Stimulated activated CD4-positive, alpha-beta T cell treated with anti-CD3 and anti-CD28 coated beads, Interleukin-1b, Interleukin-23, amount 100 ng/mL, for 1 hour (primary cell): ENCODE measurements at places on chromosomes 16 and 17.

DNA sequence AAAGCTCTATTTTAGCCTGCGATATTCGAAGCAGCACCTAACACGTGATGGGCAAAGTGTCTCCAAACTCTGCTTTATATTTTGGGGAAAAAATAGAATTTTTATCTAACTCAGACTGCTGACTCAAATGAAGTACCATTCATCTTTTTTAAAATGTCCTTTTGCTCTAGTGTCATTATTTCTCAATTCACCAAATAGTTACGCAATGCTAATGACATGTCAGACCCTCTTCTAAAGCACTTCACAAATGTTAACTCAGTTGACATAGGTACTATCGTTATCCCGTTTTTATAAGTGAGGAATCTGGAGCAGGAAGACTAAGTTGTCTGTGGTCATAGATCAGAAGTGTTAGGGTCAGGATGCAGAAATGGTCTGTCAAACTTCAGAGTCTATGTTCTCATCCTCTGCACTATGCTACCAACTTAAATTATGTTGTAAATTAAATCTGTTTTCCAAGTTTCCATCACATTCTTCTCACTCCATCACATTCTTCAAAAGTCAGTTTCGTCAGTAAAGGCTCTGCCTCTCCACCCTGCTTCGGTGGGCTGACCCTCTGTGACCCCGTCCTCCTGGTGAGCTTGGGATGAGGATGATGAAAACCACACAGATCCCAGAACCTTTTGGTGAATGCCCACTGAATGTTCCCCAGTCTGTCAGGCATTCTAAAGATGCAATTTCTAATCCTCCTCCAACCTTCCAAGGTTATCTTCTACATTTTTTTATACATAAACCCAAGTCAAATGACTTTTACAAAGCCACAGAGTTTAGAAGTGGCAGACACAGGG lies 102.8 kb downstream of the ADAMTS18 start:
- DNase-seq: no peak

GRCh38 chr16:52837251-52837650 lies 215.4 kb downstream of the CHD9NB start:
- DNase-seq: no peak

GRCh38 chr16:86492961-86493629 lies 17.2 kb upstream of the FOXF1 start:
- no peak for DNase-seq

GRCh38 chr16:50610331-50611262 lies 62.4 kb downstream of the NKD1 start:
- no peak for DNase-seq

DNA sequence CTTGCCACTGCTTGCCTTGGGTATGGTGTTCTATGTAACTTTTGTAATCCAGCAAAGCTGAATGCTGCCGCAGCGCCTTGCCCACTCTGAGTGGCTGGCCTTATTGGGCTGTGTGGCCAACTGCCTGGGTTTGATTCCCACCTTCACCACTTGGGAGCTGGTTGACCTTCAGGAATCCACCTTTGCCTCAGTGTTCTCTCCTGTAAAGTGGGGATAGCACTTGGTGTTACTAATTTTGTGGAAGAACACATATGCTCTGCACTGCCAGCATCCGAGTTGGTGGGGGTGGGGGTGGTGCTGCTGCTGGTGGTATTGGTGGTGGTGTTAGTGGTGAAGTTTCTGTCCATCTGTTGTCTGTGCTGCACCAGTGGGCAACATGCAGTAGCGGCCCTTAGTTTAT lies 32.8 kb downstream of the AKAP1 start:
- DNase-seq: no peak

DNA sequence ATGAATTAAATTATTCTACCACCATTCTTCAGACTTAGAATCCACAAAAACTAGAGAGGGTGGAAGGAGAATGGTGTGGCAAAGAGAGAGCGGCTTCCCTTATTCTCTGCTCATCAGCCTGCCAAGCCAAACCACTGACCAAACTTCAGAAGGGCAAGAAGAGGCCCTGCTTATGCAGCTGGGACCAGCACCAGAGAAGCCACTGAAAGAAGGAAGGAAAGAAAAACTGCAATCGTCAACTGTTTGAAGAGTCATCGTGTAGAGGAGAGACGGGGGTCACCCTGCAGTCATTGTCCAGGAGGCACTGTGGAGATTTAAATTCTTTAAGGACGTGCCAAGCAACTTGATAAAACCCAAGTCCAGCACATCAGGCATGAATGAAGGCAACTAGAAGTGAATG lies 15.6 kb downstream of the PMP22 start:
- DNase-seq: no peak

GRCh38 chr17:7782240-7782639 lies 51.8 kb upstream of the KDM6B start:
- no peak for DNase-seq

DNA sequence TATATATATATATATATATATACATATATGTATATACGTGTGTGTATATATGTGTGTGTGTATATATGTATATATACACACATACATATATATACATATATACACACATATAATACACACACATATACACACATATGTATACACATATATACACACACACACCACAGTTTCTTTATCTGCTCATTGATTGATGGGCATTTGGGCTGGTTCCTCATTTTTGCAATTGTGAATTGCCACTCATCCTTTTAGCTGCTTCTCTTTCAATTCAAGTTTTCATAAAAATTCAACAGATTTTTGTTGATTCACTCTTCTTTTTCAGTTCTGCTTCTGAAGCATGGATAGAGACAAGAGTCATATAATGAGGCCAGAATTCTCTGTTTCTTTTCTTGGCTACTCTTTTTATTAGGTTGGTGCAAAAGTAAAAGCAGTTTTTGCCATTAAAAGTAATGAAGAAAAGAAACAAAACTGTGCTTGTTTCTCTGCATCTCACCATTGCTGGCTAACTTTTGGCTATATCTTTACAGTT lies 44.5 kb downstream of the SLFN5 start:
- no peak for DNase-seq

DNA sequence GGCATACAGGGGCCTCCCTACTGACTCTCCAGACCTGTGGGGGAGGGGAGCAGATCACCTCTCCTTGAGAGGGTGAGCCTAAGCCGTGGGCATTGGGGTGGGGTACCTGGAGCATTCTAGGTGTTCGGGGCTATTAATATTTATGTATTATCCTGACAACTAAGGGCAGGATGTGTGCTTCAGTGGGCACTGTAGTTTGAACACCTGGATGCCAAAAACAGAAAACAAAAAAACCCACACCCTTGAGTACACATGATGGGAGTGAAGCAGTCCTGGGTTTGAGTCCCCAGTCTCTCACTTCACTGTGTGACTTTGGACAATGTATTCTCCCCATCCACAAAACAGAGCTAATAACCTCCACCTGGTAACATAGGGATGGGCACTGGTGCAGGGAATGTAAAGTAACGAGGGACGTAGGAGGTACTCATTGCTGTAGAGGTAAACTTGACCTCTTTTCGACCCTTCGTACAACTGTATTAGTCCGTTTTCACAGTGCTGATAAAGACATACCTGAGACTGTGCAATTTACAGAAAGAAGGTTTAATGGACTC lies 257.8 kb downstream of the CPPED1 start:
- DNase-seq: no peak

GRCh38 chr16:19599968-19600716 lies 44.6 kb downstream of the VPS35L start:
- DNase-seq: no peak
